ENCODE measurements at places on chromosomes 11 and 22. TPM values are rescaled to one million over a fixed set of nuclear protein-coding genes. Genes with fewer than 3 reads are reported as not detected.

OR8A1 gene
- 7.0 TPM for total RNA-seq

GRCh38 chr22:40479126-40479800, 108.9 kb downstream of the SGSM3 start:
- no peak for DNase-seq

PARVG gene
- total RNA-seq, result 7.5 TPM

DNA sequence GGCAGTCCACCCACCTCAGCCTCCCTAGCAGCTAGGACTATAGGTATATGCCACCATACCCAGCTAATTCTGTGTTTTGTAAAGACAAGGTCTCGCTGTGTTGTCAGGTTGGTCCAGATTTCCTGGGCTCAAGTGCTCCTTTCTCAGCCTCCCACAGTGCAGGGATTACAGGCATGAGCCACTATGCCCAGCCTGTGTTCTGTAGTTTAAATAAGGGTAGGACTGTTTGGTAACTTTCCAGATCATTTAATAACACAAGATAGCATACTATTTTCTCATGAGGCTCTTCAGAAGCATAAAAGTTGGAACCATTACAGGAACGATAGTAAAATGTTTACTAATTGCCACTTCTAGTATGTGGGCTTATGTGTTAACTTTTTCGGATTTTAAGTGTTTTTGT, 38.0 kb upstream of the GRIK4 start:
- no peak for DNase-seq

DNA sequence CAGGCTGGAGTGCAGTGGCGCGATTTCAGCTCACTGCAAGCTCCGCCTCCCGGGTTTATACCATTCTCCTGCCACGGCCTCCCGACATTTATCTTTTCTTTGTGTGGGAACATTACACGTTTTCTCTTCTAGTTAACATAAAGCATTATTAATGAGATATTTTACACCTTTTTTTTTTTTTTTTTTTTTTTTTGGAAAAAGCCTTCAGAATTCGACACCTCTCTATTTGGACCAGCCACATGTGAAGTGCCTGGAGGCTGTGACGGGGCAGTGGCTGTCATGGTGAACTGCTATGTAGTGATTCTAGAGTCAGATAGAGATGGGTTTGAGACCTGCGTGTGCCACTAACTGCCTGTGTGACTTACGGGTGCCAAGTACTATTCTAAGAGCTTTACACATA, 64.3 kb downstream of the SMIM38 start:
- no peak for DNase-seq

DNA sequence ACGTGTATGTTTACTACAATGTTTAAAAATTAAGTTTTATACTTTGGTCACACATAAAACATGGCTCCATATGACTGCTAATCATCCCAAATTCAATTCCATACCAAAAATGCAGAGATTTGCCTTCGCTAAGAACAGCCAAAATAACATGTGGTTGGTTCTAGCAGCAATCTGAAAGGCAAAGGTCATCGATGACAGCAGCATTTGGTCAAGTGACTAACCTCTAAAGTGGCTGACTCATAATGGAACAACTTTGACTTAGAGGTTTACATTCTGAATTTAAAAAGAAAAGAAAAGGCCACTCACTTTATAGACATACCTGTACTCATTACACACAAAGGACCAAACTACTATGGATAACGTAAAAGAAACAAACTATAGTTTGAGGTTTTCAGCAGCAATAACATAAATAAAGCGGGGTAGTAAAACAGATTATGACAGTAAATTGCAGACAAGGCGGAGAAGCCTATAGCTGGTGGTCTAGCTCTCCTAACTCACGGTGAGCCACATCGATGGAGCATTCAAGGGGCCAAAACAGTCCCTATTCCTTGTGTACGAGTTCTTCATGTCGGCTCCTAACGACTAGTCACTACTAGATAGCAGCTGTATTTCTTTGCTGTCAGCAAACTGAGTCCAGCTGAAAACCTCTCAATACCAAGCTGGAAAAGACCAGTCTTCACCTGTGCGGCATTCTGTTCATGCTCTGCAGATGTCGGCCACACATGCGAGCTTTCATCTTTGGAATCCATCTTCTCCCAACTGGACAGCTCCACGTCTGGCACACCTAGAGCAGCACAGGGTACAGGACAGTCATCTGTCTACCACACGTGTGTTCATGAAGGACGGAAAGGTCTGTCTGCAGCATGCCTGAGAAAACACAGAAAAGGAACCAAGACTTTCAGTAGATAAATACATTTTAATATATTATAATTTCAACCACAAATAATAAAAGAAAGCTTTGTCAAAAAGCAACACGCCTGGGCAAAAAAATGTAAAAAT, 42.1 kb downstream of the PRDM10 start:
- DNase-seq, result no peak

DNA sequence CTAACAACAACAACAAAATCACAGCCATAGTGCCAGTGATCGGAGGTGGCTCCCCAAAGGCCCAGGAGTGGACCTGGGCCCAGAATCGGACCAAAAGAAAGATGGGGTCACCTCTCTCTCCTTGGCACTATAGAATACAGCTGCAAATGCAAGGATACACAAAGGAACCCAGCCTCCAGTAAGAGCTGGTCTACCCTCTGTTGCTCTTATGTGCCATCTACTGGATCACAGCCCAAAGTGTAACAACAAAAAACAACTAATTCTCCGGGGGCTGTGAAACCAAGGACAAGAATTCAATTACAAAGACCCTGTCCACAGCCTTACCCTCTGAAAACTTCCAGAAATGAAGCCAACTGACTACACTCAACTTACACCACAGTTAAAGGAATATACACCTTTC, 21.6 kb downstream of the OR8G5 start:
- no peak for DNase-seq

ESAM gene
- total RNA-seq, result 9.4 TPM

GRCh38 chr11:69594481-69594880, 46.5 kb upstream of the CCND1 start:
- DNase-seq, result no peak

OR56A1 gene
- total RNA-seq, result 2.2 TPM

HTR3B gene
- total RNA-seq, result not detected

HEPACAM gene
- total RNA-seq, result 1.9 TPM

SMIM35 gene
- total RNA-seq, result 1.4 TPM

DNA sequence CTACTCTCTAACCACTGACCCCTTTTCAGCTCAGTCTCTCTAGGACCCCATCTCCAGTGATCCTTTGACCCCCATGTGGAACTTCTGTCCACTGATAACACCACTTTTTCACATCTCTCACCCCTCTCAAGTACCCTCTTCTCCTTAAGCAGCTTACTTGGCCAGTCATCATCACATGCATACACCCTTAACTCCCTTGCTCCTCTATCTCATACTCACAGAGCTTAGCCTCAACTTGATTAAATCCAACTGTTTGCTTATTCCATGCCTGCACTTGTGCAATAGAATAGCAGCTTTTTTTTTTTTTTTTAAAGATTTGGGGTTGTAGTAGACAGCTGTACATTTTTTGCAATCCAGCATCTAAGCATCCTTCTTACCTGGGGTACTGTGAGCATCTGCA, 22.2 kb downstream of the AQP11 start:
- DNase-seq, result peak; percentile 15

GRCh38 chr11:590997-591396, 14.7 kb downstream of the PHRF1 start:
- DNase-seq, result no peak

- no peak for DNase-seq
Measured at GRCh38 chr11:828506-829175, 922 bp downstream of the CRACR2B start.

DNA sequence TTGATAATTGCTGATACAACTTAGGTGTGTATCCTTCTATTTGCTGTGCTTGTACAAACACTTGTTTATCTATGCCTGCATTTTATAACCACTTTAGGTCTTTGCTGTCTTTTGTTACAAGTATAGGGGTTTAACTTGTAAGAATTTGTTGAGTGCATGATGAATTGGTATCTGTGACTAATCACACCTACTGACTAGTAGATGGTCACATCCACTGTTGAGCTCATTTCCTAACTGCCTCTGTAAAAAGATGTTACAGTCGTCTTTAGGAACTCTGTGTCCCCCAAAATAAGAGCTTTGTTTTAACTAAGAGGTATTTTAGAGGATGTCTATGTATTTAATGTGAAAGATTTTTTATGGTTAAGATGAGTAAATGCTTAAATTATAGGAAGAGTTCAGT, 60.5 kb downstream of the HIPK3 start:
- no peak for DNase-seq

- DNase-seq, result no peak
Measured at GRCh38 chr11:8786933-8787332, 104.3 kb downstream of the RPL27A start.

GRCh38 chr11:57653163-57653562, 3.5 kb upstream of the YPEL4 start:
- no peak for DNase-seq

GRCh38 chr11:33358150-33358831, 101.1 kb downstream of the HIPK3 start:
- DNase-seq, result no peak

DNA sequence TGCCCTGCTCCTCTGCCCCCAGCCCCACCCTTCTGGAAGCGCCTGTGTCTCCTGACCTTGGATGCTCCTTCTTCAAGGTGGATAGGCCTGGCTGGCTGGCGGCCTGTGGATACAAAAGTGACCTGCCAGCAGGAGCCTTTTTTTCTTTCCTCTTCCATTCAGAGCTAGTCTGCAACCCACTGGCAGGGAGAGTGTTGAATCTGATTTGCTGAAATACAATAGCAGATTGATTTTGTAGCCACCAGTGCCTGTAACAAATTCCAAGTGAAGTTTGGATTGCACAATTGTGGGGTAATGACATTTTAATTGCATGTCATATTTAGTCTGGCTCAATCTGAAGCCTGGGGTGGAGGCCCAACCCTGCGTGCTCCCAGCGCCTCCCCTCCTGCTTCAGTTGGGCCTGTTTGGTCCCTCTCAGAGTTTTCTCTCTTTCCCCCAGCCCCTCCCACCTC, 97.2 kb downstream of the GRIK4 start:
- DNase-seq, result no peak

- peak; percentile 52 for DNase-seq
Measured at GRCh38 chr11:32088117-32088941, 2.5 kb upstream of the RCN1 start.

GRCh38 chr22:47606426-47606825, 844.0 kb downstream of the TBC1D22A start:
- no peak for DNase-seq

DNA sequence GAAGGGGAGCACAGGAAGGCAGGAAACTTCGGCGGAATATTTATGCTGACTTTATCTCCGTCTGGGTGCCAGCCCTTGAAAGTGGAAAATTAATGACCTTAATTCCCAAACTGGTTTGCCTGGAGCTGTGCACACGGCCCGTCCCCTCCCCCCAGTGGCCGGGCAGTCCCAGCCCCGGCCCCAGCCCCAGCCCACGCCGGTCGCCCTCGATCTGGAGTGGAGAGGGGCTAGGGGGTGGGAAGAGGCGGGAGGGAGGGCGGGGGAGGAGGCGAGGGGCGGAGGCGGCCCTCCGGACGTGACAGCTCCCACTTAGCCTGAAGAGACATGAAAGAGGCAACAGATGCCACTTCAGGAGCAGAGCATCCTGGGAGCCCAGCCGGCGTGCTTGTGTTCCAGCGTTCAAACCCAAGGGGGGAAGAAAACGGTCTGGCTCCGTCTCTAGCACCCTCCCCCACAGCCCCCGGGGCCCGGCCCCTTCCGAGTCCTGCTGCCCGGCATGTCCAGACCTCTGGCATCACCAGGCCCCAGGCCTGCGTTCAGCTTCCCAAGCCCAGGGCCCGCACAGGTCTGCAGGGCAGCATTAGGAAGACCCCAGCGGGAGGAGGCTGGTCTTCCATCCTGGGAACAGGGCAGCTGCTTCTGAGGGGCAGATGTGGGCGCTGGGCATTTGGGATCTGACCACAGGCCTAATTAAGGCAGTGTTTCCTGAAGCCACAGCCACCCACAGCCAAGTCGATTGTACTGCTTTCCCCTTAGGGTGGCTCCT, 20.0 kb upstream of the LMO1 start:
- peak; percentile 43 for DNase-seq

DNA sequence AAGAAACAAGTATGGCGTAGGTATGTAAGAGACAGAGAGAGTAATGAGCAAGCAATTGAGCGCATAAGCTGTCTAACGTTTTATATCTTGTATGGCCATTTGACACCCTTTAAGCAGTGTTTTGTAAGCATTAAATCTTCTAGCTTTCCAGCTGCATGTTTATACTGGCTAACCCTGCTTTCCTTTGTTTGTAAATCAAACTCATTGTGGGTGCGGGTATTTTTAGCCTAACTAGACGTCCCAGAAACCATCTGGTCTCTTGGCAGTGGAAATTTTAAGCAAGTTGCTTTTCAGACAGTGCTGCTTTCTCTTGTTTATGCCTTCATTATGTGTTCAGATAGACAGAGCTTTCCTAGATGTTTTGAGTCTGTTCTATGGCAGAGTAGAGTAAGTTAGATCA, 73.5 kb downstream of the RNF169 start:
- peak; percentile 65 for DNase-seq

DNA sequence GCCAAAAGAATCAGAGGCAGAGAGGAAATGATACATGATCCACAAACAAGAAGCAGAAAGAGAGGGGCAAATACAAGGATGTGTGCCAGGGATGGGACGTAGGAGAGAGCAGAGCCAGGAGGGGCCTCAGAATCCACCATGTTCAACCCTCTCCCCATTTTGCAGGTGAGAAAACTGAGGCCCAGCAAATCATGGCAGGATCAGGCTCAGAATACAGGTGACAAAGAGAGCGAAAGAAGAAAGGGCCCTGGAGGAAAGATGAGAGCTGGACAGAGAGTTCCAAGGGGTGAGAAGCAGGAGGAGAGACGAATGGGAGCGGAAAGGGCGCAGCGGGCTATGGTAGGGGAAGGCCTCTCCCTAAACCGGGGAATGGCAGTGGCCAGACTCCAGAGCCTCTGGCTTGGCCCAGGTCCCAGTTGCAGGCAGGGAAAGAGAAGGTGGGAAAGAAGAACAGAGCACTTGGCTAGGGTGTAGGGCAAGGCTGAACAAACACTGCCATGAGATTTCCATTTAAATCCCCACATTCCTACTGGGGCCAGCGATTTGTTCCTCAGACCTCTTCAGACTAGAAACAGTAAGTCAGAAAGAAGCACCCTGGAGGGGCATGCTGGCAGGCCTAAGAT, 44.4 kb upstream of the TSKU start:
- DNase-seq, result peak; percentile 71

- DNase-seq, result peak; percentile 61
Measured at GRCh38 chr11:7533199-7534041, 19.6 kb downstream of the PPFIBP2 start.

DNA sequence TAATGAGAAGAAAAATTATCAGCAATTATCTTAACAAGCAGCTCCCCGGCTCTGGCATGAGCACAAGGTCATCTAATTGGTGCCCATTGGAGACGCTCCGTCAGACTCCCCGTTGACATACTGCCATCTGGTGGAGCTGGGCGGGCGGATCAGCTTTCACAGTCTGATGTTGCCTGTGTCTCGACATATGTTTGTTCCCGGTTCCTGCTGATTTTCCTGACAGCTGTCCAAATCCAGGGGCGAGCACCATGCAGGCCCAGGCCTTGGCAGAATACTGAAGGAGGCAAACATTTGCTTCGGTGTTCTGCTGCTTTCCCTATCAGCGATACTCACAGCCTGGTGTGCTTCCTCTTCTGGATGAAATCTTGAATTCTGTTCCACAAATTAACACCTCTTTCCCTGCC, 43.8 kb upstream of the BARX2 start:
- peak; percentile 84 for DNase-seq

GRCh38 chr11:101661559-101661958, 77.8 kb upstream of the TRPC6 start:
- DNase-seq, result no peak

All from umbilical cord (tissue), 2 donors.